ENCODE measurements at places on chromosomes 6 and 20.

GRCh38 chr6:44564906-44565524 is 177.5 kb downstream of the CDC5L start:
- no peak for DNase-seq

DNA sequence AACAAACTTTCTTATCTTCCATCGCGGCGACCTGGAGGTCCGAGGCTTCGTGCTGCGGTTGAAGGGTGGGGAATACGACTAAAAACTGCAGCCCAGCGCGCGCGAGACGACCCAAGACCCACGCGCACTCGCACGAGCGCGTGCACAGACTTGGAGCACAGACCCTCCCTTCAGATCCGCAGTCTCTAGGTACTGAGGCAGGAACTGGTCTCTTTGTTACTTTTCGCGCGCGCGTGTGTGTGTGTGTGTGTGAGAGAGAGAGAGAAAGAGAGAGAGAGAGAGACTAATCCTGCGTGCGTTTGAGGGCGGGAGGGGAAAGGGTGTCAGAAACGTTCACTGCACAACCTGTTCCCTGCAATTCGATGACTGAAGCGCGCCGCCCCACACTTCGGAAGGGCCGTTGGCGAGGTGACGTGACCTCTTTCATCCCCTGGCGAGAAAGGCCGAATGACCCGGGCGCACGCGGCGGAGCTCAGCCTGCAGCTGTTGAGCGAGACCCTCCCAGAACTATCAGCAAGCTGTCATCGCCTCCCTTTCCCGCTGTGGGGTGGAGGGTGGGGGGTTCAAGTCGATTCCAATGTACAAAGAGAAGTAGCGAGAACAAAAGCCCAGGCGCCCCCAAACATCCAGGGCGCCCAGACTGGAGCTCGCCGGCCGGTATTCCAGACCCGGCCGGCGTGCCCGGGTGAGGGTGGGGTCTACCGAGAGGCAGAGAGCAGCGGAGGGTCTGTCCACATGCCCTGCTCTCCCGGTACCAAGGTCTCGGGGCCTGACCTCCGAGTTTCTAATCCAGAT is 1.5 kb upstream of the TUBB2B start:
- DNase-seq, result no peak

GRCh38 chr6:22145823-22146677 is 150.8 kb downstream of the PRL start:
- DNase-seq, result peak; percentile 28

- no peak for DNase-seq
Measured at GRCh38 chr6:140486450-140487361, 1112.3 kb upstream of the CITED2 start.

DNA sequence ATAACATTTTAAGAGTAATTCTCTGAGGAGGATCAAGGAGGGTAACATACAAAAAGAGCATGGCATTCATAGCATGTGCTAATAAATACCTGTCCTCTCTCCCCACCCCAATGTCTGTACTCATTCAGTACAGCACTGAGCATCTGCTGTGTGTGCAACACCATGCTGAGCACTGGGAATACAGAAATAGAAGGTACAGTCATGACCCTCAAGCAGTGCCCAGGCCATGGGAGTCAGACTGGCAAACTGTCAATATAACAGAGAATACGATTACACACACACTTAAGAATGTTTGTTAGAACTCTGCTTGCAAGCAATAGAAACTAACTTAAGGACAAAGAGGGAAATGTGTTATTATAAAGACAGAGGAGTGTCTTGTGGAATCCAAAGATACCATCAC is 24.7 kb upstream of the ZFAND3 start:
- DNase-seq, result no peak

DNA sequence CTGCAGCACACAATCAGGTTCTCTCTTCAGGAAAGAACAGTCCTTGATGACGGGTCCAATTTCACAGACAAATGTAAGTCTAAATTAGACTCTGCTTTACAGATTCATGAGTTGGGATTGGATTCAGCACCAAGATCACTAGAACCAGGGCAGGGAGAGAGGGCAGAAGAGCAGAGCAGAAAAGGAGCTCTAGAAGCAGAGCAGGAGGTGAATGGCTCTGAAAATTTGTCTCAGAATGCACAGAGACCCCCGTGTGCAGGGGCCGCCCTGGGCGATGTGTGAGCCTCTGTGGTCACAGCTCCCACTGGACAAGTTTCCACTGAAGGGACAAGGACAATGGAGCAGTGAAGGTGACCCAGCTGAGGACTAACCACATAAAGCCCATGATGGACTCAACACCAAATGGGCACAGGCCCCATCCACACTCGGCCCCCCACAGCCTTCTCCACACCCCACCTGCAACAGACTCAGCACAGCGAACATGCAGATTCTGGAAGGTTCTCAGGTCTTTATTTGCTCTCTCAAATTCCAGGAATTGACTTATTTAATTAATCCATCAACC is 3.5 kb downstream of the HLA-B start:
- DNase-seq, result no peak

DNA sequence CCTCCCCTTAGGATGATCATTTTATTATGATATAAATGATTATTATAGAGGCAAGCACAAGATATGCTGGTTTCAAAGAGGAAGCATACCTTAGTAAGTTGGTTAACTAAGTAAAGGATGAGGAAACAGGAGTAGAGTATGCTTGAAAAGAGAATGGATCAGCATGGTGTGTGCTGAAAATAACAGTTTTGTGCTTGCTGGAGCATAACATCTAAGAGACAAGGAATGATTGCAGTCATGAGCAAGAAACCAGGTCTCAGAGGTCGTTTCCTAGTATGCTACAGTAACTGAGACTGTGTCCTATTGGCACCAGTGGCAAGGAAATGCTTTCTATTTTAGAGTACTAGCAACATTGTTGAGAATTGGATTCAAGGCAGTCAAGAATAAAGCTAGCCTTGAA is 34.1 kb downstream of the CDC40 start:
- DNase-seq, result no peak

- no peak for DNase-seq
Measured at GRCh38 chr6:23608931-23609435, 517.0 kb upstream of the NRSN1 start.

GRCh38 chr6:131909408-131910218 is 41.6 kb downstream of the CCN2 start:
- DNase-seq, result peak; percentile 50

GRCh38 chr20:46394872-46395760 is 11.3 kb downstream of the ELMO2 start:
- no peak for DNase-seq

DNA sequence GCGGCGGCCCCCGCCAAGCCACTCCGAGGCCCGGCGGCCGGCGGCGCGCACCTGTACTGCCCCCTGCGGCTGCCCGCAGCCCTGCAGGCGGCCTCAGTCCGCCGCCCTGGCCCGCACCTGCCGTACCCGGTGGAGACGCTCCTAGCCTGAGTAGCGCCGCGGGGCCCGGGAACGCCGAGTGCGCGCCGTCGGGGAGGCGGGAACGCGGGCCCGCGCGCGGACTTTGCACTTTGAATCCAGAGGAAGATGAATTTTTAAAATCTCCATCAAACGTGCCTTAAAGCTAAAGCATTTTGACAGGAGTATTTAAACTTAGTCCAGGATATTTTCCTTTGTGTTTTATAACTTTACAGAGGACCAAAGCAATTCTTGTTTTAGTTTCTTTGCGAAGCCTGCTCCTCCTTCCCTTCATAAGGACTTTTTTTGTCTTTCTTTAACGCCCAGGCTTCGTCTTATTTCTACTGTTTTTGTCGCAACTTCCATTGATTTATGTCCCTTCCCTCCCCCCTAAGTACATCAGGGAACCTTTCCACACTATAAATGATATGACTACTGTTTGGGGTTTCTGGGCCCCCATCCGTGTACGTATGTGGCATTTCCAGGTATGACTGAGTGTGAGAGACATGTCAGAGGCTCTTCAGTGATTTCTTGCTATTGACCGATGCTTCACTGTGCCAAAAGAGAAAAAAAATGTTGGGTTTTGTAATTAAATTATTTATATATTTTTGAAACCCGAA is 2.0 kb downstream of the FOXQ1 start:
- no peak for DNase-seq

GRCh38 chr6:161356167-161356854 is 82.5 kb upstream of the AGPAT4 start:
- DNase-seq, result no peak

DNA sequence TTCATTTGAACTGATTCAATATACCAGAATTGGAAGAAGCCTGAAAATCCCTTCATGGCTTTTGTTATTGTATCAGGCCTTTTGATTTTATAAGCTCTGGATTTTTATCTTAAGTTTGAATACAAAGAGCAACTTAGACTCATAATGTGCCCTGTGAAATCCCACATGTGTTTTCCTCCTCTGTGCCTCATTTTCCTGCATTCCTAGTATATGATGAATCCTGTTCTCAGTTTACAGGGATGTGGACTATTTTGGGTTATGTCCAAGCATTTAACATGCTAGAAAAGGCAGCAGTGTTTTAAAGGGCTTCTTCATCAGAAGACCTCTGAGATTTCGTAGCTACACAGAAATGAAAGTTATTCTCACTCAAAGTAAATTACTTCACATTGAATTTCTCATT is 455.0 kb downstream of the RFPL4B start:
- no peak for DNase-seq

GRCh38 chr6:53483423-53484353 is 61.2 kb downstream of the GCLC start:
- DNase-seq, result no peak

Measured in NT2/D1 (cell line).